ENCODE measurements at places on chromosomes 6 and 20.

DNA sequence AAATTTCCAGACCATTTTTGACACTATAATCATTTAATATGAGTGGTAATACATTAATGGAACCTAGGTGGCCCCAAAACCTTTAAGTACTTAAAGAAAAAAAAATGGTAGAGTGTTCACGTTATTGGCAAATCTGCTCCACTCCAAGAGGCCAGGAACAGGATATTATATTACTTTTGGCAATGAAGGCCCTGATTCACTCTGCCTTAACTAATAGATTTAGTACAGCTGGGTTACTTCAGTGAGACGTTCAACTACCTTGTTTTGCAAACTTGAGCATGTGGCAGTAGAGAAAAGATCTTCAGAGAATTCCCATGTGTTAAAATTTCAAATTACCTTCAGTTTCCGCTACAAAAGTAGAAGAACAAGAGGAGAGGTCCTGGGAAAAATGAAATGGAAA, 12.8 kb downstream of the ADNP start:
- peak; percentile 76 for DNase-seq

DNA sequence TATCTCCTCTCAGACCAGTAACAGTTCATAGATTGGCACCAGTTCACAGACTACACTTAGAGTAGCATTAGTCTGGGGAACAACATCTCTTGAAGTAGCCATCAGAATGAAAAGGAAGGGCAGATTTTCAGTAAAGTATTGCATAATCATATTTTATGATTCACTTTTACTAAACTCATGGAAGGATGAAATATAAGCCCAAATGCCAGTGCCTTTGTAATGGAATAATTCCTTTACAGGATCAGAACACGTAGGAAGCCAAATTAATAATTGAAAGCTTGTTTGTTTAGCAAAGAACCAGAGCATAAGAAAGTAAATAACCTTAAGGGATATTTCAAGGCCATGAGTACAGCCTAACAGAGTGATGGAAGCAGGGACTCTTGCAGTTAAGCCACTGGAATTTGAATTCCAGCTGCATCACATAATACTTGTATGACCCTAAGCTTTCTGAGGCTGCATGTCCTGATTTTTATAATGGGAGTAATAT, 11.4 kb upstream of the LOC128125822 start:
- DNase-seq: peak; percentile 80

DNA sequence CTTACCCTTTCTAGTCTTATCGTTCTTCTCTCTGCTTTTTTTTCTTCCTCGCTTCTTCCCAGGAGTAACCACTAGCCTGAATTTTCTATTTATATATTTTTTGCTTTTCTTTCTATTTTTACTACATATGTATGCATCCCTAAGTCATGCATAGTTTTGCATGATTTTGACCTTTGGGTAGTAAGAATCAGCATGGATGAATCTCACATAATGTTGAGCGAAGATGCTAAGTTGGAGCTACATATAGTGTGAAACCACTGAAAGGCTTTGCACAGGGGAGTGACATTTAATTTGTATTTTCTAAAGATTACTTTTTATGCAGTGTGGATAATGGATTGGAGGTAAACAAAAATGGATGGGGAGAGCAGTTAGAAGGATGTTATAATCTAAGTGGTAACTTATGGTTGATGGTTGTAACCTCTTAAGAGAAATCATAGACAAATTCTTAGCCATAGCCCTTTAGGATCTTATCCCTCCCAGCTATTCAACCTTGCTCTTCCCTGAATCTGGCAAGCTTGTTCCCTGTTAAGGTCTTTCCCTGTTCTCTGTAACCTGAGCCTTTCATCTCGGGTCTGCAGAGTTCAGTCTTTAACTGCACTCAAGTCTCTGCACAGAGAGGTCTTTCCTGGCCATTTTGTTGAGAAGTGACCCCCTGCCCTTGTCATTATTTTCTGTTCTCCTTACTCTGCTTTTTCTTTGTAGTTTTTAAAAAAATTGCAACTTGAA, 18.0 kb downstream of the PEX7 start:
- DNase-seq: no peak

DNA sequence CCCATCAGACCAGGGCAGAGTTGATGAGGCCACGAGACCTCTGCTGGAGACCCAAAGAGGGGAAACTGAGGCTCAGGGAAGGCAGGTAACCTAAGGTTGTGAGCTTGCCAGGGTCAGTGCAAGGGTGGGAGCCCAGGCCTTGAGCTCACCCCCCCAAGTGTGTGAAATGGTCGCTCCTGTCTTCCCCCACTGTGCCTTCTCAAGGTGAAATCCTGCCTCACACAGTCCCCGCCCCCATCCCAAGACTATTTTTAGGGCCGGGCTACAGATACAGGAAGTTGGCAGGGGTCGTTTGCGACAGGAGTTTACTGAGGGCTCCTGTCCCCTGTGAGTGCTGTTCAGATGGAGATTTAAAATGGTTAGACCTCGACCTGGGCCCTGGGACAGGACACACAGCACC, 18.7 kb upstream of the GATA5 start:
- no peak for DNase-seq

DNA sequence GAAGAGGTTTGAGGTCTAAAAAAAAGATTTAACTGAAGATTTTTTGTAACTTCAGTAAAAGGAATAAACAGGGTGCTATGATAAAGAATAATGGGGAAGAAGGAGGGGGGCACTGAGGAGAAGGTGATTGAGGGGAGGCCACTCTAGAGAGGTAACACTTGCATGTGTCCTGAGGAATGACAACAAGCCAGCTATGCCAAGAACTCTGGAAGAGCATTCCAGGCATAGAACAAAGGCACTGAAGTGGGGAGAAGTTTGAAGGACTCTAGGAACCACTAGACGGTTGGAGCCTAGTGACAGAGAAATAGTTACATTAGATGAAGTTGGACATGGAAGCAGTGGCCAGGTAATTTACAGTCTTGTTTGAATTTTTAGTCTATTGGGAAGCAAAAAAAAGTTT, 10.8 kb upstream of the SF3B5 start:
- DNase-seq: no peak

DNA sequence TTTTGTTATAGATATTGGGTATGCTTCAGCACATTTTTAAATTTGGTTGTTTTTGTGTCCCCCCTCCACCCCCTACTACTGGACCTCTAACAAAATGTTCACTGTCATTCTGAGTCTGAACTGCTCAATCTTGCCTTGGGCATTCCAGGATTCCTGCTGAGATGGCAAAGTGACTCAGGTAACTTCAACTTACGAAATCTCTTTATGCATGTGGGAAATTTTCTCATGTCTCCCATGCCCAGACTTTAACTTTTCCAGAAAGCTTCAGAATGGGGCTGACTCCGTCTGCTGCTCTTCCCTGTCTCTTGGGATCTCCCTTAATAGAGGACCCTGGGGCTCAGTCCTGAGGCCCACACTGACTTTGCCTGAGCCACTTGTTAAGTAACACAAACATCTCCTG, 14.0 kb downstream of the CYP39A1 start:
- no peak for DNase-seq

DNA sequence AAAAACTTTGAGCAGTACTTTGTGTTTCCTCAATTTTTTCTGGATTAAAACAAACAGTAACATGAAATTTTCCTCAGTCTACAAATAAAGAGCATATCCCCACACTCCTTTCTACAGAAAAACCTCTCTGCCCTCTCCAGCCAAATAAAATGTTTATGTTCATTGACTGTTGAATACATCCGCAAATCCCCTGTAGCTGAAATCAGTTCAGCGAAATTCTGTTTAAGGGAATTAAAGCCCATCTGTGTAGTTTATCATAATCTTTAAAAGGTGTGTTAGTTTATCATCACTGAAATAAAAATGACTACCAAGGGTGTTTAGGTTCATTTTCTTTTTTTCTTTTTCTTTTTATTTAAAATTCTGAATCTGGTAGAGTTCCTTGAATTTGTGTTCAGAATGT, 157.8 kb upstream of the RUNX2 start:
- no peak for DNase-seq

DNA sequence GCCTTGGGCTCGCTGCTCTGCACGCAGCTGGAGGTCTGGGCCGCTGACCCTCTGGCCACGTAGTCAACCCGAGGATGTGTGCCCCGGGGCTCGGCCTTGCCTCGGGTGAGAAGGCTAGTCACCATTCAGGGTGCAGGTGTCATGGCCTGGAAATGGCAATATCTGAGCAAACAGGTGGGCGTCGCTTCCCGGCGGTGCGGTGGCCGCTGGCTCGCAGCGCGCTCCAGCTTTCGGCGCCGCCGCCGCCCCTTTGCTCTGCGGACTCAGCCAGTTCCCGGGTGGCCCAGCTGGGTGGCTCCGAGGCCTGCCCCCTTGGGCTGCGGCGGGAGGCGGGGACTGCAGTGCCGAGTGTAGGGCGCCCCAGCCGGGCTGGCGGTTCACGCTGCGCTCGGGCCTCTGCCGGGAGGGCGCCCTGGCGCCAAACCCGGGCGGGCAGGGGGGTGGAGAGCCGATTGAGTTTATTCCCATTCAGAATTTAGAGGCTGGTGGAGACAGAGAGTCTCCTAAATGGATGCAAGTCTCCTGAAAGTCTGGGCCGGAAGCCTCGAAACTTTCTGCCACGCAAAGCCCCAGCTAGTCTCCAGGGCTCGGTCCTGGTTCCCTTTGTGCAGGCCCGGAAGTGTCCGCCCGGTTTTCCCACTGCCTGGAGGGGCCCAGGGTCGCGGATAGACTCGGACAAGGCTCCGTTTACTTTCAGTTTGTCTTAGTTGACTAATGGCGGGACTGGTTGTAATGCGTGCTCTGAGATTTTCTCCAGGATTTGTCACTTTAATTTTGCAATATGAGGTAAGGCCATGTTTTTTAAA, 11.3 kb upstream of the TFAP2A start:
- no peak for DNase-seq

DNA sequence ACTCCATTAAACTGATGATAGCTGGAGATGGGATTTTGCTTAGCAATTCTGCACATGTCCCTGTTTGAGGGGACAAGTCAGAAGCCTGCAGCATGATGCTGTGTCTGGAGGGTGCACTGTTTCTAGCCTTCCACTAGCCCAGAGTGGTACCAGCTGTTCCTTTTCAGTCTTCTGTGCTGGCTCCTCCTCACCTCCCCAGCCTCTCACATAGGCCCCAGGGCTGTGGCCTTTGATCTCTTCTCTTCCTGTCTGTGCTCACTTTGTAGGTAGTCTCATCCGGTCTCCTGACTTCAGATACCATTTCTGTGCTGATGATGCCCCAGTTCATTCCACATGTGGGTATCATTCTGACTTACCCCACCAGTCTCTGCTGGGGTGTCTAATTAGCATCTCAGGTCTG, 126.3 kb downstream of the HIVEP1 start:
- no peak for DNase-seq

DNA sequence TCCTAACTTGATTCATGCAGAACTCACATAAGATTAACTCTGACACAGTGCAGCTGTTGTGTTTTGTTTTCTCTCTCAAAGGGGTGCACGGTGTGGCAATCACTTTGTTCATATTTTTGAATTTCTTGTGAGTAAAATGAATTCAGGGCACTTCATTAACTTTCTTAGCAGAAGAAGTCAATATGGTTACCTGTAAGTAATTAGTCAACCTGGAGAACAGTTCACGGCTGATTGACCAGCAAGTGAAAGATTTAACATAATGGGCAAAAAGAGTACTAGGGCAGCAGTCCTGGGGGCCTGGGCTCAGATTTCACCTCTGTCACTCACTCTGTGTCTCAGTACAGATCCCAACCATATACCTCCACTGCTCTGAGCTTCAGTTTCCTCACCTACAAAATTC, 102.4 kb upstream of the SPTLC3 start:
- DNase-seq: no peak
